GM23248 (cell line): ENCODE measurements at places on chromosomes 1 and 21.

DNA sequence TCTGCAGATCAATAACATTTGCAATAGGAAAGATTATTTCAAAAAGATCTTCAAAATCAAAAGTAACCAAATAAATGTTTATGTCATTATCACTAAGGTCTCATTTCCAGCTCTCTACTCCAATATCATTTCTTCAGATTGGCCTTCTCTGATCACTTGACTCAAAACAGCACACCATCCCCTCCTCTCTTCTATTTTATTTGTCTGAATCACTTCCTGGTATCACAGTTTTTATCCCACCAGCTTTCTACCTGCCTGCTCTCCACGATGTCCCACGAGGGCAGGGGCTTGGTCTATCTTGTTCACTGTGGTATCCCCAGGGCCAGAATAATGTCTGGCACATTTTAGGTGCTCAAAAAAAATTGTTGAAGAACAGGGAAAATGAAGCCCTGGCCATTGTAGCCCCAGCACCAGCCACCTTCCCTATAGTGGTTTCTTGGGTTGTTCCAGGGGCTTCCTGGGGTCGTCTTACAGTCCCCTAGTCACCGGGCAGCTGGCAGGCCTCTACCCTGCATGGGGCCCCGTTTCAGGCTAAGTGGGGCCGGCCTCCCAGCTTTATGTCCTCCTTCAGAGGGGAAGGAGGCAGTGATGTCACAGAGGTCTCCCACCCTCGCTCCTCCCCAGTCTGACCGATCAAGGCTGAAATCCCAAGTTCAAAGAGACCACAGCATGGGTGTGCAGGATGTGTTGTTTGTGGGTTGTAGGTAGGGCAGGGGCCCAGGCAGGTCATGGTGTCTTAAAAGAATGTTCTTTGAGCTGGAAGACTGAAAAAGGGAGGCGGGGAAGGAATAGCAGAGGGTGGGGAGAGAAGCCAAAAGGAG is 3.5 kb upstream of the PADI1 start:
- DNase-seq, result no peak

- DNase-seq, result no peak
Measured at GRCh38 chr1:27367160-27367650, 444 bp upstream of the MAP3K6 start.

DNA sequence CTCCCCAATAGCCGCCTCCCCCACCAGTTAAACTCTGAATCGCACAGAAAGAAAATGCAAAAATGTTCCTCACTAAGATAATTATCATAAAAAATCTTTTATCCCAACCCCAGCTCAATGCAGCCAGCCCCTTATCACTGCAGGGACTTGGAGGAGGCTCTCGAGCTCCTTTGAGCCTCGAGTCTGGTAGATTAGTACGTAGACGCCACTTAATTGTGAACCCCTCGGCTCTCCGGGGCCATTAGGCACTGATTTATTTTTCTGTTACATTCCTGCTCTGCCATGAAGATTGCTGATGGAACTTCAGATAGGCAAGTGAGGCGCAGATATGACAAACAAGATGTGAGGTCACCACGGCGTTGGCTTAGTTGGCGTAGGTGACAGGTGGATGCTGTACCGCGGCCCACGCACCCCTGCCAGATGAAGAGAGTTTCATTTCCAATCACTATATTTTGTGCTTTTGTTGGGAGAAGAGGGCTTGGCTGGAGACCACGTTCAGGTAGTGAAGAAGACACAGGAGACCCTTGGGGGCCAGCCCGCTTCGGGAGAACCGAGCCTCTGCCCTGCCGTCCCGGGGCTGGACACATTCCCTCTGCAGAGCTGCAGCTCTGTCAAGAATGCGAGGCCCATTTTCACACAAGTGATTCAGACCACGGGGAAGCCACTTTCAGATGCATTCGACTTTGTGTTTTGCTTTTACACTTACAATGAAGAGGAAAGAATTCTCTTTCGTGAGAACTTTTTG is 55.9 kb upstream of the ARHGEF16 start:
- DNase-seq, result no peak

GRCh38 chr1:200038325-200038980 is 10.9 kb downstream of the NR5A2 start:
- no peak for DNase-seq

DNA sequence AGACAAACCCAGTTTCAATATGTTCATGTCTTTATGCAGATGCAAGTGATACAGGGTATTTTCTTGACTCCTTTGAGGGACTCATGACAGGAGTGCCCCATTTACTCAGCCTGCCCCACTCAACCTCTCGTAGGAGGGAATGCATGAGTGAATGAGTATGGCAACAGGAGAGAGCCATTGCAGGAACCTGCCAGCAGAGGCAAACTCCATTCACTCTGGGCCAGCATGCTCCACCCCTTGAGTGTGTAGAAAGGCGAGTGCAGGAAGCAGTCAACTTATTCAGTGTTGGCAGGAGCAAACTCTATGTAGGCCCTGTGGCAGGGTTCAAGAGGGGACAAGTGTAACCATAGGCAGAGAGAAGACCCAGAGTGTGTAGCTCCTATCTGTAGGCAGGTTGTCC is 1526.3 kb downstream of the PLA2G4A start:
- DNase-seq, result no peak

GRCh38 chr1:228803421-228803820 is 68.1 kb downstream of the RHOU start:
- no peak for DNase-seq

DNA sequence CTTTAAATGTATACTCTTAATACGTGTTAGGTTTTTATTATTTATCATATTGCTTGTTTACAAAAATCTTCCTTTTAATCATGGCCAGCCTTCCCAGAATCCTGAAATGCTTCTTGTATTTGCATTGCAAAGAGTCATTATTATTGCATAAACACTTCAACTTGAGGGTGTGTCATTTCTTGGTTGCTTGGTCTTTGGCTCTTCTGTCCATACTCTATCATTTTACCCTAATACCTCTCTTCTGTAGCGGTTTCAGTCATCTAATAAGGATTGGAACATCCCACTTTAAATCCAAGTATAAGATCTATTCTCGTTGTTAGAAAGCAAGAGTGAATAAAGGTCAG is 200.6 kb upstream of the CACYBP start:
- DNase-seq, result peak; percentile 63

DNA sequence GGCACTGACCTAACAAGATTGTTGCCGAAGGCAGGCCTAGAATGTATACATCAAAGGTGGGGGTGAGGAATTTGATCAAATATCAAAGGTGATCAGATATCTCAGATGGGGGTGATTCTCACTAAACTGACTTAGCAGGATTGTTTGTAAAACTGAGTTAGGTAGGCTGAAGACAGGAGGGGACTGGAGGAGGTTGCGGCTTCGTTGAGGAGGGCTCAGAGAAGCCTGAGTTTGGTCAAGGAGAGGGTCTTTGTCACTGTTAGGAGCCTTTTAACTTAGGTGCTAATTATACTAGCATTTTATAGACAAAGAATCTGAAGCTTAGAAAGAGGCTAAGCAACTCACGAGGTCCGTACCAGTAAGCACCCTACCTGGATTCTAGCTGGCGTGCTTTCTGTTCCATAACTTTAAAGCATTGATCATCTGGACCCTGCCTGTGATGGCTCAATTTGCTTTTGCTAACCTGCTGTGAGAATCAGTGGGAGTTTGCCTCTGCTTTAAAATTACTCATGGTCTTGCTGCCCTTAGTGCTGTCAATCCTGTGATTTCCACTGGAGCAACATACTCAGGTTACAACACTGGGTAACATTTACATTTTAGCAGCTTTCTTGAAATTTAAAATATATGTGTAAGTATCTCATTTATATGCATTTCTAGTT is 49.8 kb downstream of the ITSN1 start:
- no peak for DNase-seq

DNA sequence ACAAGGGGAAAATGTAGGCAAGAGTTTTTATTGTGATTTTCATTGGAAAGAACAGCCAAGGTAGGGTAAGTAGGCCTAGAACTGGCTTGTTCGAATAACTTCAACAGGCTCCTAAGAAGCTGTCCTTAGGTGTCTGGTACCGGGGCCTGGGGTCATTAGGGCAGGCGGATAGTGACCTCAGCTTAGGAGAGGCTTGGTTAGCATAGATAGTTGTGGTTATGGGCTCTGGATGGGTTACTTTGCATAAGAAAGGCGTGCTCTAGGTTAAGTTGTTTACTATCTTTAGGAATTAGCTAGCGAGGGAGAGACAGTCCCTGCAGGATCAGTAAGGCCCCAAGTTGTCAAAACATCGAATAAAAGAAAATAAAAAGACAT is 20.7 kb upstream of the HPCAL4 start:
- DNase-seq, result no peak

- DNase-seq, result peak; percentile 14
Measured at GRCh38 chr1:220339581-220339980, 67.3 kb upstream of the RAB3GAP2 start.

DNA sequence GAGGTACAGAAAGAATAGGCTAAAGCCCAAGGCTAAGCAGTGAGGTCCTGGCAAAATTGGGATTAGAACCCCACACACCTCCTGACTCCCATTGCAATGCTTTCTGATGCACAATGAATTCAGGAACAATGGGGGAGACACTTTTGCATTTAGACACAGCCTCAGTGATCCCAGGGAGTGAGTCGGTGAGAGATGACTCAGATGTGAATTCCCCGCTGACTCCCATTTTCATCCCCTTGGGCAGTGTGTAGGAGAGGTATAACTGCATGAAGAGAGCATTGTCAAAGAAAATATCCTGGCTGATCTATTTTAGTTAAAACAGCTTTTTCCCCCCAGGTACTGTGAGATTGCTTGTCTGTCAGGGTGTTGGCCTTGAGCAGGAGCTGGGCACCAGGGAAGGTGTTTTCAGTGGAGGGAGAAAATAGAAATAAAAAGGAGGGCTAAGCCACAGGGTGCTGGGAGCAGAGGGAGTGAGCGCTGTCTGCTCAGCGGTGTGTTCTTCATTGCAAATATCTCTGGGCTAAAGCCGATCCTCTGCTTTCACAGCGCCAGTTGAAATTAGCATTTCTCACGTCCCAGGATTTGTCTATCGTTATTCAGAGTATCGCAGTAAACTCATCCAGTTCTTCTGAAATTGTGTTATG is 247.7 kb upstream of the PTBP2 start:
- peak; percentile 68 for DNase-seq

DNA sequence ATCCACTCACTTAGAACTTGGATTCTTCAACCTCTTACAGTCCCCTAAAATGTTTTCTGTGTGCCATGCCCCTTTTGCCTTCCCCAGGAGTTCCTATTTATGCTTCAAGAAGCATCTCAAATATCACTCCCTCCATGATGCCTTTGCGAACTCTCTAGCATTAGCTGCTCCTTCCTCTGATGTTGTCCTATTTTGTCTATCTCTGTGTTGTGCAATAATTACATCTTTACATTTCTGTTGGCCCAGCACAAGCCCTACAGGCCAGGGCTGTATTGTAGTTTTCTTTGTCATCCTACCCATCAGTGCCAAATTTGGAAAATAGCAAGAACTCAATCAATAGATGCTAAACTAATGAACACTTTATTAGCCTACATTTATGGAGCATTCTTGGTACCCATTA is 125.8 kb downstream of the ST6GALNAC5 start:
- no peak for DNase-seq

GRCh38 chr1:51898090-51898734 is 19.7 kb upstream of the NRDC start:
- peak; percentile 88 for DNase-seq

DNA sequence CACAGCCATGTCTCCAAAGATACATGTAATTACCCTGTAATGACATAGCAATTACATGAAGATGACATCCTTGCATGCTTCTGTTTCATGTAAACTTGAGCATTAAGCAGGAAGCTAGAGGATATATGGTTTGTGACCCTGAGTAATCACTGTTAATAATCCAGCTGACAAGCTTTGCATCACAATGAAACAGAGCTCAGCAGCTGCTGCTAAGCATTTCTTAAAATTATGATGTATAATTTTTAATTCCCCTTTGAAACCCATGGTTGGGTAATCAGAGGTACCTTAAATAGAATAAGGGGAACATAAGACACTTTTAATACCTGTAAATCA is 293.5 kb downstream of the NTNG1 start:
- no peak for DNase-seq

GRCh38 chr1:107940017-107940577 is 24.9 kb downstream of the VAV3 start:
- no peak for DNase-seq

DNA sequence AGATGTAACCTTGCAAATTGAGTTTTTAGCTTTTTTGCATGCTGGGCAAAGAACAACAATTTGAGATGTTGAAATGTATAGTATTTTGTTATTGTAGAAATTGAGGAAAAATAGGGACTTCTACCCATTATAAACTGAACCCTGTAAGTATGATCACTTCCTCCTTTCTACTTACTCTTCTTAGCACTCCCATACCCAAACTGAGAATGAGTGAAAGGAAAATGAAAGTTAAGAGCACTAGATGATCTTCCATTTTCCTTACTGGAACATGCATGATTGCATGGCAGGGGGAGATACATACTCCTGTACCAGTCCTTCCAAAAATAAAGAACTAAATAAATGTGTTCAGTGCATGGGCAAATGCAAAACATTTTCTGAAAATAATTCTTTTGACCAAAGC is 107.4 kb upstream of the KIAA1614 start:
- DNase-seq, result no peak

- DNase-seq, result peak; percentile 91
Measured at GRCh38 chr1:24409535-24409934, 4.0 kb downstream of the STPG1 start.

- no peak for DNase-seq
Measured at GRCh38 chr1:2495546-2495945, 19.5 kb downstream of the PLCH2 start.

GRCh38 chr1:153763365-153764225 is 11.6 kb upstream of the SLC27A3 start:
- DNase-seq, result no peak
